ENCODE measurements at places on chromosomes 5 and 9.
A peak's percentile ranks its signal among the peaks of the same experiment; 100 is the strongest.

DNA sequence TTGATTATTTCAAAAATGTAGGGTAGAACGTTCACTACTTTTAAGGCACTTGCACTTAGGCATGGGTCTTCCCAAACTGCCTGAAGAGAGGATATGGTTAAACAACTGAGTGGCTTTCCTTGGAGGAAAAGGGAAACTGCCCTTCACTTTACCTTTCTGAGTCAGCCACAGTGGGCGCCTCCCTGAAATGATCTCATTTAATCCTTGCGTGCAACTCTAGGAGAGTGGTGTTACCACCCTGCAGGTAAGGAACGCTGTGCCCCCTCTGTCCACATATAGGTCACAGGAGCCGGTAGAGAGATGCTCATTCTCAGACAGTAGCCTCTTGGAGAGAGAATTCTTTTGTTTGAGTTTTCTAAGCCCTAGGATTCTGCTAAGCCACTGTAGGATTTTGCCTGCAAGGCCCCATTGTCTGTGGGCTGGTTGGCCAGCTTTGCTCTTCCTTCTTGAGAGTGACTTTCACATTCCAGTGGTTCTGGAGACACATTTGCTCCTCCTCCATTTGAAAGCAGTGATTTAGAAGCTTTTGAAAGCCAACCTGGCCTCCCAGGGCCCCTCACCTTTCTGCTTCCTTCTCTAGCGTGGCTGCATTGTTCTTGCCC is 110.3 kb upstream of the CTSL start:
- no peak for DNase-seq

- no peak for DNase-seq
These were observed 8.0 kb upstream of the PDZD2 start for GRCh38 chr5:31630931-31631330.

DNA sequence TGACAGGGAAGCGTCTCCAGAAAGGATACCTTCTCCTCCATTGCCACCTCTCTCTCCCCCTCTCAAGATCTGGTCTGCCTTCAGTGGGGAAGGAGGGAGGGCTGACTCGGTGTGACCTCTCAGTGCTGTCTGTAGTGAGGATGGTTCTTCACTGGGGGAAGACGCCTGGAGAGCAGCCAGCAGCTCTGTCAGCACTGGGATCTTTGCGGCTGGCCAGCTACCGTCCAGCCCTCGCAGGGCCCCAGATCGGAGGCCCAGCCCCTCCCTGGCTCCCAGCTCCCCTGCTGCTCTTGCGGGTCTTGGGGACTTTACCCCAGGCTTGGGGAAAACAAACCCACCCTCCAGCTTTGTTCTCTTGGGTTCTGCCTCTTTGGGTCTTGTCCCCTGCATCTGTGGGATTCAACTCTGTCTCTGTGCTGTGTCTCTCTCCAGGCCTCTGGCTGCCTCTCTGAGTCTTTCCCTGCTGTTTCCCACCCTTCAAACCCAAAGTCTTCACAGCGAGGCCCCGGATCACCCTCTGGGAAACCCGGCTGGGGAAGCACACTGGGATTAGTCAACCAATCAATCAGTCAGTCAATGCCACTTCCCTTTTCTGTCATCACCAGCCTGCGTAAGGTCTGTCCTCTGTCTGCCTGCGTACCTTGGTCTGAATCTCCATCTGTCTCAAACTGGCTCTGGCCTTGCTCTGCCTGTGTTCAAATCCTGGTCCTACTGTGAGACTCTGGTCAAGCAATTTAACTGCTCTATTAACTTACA is 23.0 kb downstream of the FGF18 start:
- peak; percentile 11 for DNase-seq

GRCh38 chr5:959581-960531 is 48.7 kb upstream of the NKD2 start:
- no peak for DNase-seq

GRCh38 chr5:81650987-81651386 is 99.9 kb downstream of the SSBP2 start:
- no peak for DNase-seq

DNA sequence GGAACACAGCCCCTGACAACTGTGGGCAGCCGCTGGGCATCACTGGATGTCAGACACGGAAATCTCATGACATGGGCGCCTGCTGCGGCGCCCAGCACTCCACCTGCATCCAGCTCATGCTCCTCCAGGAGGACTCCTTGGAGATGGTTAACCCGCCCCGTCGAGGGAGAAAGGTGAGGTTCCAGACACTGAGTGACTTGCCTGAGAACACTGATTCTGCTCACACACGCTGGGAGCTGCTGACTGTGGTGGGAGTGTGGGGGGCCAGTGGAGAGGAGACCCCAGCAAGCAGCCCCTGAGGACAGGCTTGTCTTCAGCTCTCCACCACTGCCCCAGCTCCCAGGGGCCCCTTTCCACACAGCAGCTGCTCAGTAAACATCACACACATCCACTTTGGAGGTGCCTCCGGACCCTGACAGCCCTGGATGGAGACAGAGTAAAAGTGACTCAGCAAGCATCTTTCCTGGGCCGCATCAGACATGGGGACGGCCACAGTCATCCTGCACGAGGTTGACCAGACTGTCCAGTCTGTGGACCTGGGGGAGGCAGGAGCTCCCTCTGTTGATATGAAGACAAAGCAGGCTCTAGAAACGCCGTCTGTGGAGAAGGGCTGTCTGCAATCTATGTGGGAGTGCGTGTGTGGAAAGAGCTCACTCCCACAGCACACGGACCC is 283.7 kb upstream of the IRX4 start:
- DNase-seq, result no peak

Data from posterior cingulate gyrus (tissue), 11 donors.